HL-60 (cell line): ENCODE measurements at places on chromosomes 1 and 21.

DNA sequence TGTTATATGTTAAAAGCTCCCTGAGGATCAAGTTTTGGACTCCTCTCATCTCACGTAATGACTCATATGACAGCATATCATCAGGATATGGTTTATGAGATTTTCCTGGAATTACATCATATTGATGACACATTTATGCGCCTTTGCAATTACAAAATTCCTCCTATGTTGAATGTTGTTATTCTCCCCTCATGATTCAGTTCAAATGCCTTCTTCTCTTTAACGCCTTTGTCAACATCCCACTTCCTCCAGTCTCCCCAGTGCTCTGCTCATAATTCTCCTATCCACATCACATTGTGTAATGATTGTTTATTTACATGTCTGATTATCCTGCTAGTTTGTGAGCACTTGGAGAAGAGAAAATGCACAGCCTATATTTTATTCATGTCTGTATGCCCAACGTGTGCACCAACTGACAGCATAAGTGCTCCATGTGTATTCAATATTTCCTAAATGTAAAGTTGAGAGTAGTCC lies 80.9 kb upstream of the BACH1 start:
- no peak for DNase-seq

- DNase-seq, result no peak
Observed at GRCh38 chr1:46118856-46119255, 13.6 kb downstream of the PIK3R3 start.

- DNase-seq, result no peak
Observed at GRCh38 chr1:46490656-46491442, 1.2 kb downstream of the DMBX1 start.

- no peak for DNase-seq
Observed at GRCh38 chr21:34688145-34688544, 19.4 kb downstream of the CLIC6 start.

DNA sequence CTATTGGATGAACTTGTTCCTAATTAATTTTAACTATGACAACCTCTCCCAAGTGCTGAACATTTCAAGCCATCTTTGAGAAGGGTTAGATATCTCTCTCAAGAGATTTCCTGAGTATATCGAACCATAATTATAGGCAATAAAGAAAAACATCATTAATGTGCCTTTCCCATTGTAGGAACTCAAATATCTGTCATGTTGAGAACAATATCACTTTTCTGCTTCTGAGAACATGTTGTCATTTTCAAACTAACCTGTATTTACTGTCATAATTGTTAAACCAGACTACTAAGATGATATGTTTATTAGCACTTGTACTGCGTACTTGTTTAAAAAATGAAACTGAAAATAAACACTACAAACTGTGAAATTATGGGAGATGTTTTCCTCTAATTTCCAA lies 4.3 kb downstream of the EPS15 start:
- DNase-seq, result no peak

- DNase-seq, result no peak
Observed at GRCh38 chr1:115173151-115173550, 83.8 kb upstream of the TSPAN2 start.

DNA sequence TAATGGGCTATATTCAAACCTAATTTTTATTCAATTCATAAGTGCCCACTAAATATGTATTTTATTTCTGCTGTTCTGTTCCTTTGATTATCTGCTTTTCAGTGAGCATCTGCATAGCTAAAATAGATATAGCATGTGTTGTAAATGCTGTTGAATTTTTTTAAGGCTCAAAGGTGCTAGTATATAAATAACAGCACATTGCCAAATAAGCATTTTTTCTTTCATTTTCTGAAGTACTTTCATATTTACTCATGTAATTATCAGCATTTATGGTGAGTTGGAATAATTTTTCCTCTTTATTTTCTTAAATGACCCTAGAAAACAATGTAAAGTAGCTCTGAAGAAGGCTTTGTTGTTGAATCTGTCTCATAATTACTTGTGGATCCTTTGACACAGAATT lies 69.6 kb upstream of the B3GALT2 start:
- DNase-seq, result no peak

DNA sequence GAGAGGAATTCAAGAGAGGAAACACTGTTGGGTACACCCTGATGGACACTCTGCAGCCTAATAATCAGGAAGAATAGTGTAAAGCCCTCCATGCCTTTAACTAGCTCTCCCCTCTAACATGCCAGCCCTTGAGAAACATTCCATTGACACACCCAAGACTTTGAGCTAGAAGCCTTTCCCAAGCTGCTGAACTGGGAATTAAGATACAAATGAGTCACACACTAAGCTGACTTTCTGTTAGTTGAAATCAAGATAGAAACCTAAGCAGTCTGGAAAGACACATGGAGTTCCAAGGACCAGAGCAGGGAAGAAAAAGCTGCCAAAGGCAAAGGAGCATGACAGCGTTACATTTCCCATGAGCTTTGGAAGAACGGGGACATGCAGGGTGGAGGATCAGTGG lies 380.8 kb downstream of the NPHP4 start:
- DNase-seq, result no peak

DNA sequence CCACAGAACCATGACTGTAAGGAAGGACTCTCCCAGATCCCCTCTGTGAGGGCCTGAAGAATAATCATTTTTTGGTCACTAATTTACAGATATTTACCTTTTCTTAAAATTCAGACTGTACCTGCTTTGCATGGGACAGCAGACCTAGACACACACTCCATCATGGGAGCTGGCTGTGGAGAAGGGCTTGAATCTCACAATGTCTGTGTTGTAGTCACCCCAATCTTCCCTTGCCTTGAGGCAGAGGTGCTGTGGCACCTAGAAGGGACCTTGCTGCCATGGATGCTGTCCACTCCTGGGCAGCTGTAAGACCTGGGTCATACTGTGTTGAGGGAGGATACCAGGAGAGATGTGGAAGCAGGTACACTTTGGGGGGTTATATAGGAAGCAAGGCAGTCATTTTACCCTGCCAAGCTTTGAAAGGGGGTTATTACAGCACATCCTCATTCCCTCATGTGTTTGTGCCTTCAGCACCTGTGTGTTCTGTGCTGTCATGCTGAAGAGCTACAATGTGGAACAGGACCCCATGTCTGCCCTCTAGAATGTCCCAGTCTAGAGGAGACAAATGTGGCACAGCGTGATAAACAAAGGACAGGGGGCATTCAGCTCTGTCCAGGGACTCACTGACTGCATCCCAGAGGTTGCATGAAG lies 27.1 kb downstream of the TRAF5 start:
- no peak for DNase-seq

GRCh38 chr1:112778137-112778536 lies 63.0 kb upstream of the PPM1J start:
- DNase-seq, result no peak

DNA sequence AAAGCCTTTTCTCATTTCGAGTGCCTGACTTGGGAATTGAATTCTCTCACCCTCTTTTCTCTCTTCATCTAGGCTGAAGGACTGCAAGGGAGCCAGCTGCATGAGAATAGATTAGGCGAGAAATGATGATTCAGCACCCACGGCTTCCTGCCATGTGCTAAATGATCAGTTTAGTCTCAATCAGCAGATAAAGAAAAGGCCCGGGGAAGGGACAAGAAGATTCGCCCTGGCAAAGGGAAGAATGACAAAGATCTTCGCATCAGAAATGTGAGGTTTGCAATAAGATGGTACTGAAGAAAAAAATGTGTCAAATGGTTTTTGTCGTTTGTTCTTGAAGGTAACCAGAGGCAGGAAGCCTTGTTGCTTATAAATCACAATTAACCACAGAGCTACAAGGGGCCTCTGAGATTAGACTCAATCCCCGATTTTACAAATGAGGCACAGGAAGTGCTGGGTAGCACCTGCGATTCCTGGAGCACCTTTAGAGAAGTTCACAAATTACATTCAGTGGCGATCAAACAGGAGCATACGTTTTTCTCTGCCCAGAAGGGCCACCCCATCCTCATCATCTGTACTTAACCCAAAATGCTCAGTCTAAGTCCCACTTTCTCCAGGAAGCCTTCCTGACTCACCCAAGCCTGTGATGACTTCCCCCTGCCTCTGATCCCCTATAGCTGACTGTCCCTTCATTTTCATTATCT lies 183.4 kb downstream of the ZNF281 start:
- DNase-seq, result no peak

DNA sequence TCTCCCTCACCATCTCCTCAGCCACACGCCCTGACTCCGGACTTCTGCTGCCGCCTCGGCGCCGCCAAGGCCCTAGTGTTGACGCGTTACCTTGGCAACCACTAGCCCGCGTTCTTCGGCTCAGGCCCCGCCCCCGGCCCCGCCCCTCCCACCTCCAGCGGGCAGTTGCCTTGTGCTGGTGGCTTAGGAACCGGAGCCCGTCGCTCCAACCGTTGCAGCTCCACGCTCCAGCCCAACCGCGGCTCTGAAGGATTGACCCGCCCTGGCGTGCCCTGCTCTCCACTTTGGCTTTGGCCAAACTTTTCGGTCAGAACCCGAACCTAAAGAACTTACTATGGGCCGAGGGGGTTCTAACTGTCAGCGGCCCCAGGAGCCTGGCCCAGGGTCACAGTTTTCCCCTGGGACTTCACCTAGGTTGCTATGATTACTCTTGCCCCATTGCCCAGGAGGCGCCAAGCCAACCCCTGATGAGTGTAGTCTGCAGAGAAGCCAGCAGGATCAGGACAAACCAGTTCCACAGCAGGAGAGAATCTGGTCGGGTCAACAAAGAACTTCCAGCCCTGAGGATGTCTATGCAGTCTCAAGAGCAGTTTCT lies at the start of gene CFAP45:
CFAP45 (minus strand) TSS at position 80 of the 595 bp plus-strand sequence; CDS start at position 13, 67 bp downstream.
- DNase-seq, result no peak

DNA sequence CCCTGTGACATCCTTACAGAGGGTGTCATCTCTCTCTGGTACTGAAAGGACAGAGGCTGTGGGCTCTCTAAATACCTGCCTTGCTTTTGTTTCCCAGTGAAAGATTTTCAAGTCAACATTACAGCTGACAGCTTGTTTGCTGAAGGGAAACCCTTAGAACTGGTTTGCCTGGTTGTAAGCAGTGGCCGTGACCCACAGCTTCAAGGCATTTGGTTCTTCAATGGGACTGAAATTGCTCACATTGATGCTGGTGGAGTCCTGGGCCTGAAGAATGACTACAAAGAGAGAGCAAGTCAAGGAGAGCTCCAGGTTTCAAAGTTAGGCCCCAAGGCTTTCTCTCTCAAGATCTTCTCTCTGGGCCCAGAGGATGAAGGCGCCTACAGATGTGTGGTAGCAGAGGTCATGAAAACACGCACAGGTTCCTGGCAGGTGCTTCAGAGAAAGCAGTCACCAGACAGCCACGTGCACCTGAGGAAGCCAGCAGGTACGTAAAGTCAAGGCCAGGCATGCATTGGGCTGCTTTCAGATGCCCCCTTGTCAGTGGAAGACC lies 11.8 kb downstream of the CD101 start:
- no peak for DNase-seq

DNA sequence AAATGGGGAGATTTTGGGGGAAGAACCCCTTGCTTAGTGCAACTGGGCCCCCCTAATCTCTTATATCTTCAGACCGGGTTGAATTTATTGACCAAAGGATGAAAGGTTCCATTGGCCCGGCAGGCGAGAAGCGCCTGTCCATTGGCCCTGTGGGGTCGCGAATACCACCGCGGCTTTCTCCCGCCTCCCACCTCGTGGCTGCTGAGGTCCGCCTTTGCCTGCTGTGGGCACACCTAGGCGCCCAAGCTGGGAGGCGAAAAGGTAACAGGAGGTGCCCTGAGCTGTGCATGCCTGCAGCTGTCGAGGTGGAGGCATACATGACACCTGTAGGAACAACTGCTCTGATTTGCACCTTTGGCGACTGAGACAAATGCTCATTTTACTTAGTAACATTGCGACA lies 21.1 kb upstream of the FLG2 start:
- no peak for DNase-seq

GRCh38 chr1:3814771-3815561 lies 18.7 kb upstream of the LRRC47 start:
- no peak for DNase-seq

DNA sequence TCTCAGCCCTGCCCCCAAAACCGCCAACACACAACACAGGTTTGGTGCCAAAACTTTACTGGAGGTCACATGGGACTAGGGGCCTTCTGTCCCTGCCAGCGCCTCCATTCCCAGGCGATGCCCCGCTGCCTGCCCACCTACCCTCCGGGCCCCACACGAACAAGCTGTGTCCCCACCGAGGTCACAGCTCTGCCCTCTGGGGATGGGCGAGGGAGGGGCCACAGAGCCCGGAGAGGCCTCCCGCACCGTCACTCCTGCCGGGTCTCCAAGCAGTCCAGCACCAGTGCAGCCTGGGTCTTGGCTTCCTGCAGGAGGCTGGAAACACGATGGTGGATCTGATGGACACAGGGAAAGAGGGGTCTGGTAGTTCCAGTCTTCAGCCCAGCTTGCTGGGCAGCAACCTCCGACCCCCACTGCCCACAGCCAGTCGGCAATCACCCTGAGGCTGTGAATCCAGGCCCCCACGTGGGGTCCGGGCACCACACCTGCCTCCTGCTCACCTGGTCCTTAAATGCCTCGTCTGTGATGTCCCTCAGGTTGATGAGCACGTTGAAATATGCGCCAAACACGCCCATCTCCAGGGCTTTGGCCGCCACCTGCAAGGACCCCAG lies 18.5 kb downstream of the FTCD start:
- no peak for DNase-seq

- no peak for DNase-seq
Observed at GRCh38 chr1:163063143-163063542, 6.0 kb upstream of the RGS4 start.

DNA sequence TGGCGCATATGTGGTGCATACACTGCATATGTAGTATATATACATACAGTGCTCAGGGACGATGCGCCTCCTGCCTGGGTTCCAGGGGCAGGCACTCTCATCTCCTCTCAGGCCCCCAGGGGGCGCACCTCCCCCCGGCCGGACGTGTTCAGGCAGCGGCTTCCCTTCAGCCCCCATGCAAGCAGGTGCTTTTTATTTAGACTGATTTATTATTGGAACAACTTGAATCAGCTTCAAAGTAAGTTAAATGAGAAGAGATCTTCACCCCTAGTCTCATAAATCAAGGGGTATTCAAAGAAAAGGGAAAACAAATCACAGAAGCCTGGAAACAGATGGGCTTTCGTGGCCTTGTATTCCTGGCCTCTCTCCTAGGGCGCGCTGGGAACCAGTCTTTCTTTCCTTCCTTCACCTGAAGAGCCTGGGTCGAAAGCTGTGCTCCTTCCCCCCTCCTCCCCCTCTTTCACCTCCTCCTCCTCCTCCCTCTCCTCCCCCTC lies 64.6 kb downstream of the UBIAD1 start:
- peak; percentile 25 for DNase-seq

DNA sequence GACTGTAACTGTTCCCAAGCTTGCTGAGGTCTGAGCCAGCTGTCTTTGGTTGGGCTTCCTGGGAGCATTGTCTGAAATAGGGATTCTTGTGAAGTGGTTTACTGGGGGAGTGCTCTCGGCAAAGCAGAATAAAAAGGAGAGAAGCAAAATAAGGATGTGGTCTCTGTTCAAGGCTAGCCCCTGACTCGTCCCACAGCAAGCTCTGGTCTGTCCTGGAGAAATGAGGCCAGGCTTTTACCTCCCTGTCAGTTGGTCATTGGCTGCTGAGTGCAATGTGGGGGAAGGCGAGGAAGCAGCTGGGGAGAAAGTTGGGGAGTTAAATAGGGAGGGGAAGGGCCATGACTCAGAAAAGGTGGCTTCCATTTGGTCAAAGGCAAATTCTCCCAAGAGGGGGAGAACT lies 303.9 kb upstream of the DUSP10 start:
- no peak for DNase-seq
